Right hindlimb (tissue), 1 donor: ENCODE measurements at places on chromosomes 4 and X.

- DNase-seq: no peak
These were observed 3.5 kb upstream of the EDNRA start for GRCh38 chr4:147477439-147477838.

GRCh38 chrX:65630771-65631170 lies 36.7 kb upstream of the MSN start:
- no peak for DNase-seq

DNA sequence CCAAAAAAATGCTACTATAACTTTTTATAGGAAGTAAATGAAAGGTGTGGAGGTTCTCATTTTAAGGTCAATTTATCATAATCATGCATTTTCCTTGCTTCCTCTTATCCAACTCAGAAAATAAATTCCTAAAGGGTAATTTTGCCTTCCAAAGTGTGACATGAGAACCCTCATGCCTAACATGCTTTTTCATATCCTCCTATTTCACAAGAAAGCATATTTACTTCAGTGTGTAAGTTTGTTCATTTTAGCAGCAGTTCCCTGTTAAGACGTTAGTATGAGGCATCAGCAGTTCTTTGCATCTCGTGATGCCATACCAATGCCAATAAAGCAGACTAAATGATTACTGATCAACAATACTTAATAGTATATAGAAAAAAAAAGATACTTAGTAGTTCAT lies 18.4 kb downstream of the WDFY3 start:
- DNase-seq: no peak

DNA sequence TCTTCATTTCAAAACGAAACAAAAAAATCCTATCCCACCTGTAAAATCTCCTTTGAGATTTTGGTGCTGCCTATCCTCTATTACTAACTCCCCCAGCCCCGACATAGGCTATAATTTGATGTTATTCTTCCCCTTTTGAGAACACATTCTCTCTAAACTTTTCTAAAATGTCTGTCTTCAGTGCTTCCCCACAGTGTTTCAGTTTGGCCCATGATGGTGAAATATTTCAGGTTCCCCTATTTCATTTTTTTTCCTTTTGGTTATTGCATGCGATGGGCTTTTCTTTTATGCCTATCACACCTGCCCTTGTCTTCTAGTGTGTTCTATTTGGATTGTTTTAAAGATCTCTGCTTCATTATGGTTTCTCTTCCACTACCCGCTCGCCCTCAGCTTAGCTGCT lies 14.7 kb downstream of the BCORL1 start:
- DNase-seq: no peak

GRCh38 chrX:39755143-39756032 lies 342.4 kb downstream of the BCOR start:
- DNase-seq: peak; percentile 85

GRCh38 chr4:84647312-84647884 lies 64.5 kb downstream of the CDS1 start:
- no peak for DNase-seq

- DNase-seq: no peak
These were observed 260.6 kb upstream of the BOD1L1 start for GRCh38 chr4:13888112-13888511.
